ENCODE measurements at places on chromosomes 11 and 22. TPM values are rescaled to one million over a fixed set of nuclear protein-coding genes. Genes with fewer than 3 reads are reported as not detected.

DNA sequence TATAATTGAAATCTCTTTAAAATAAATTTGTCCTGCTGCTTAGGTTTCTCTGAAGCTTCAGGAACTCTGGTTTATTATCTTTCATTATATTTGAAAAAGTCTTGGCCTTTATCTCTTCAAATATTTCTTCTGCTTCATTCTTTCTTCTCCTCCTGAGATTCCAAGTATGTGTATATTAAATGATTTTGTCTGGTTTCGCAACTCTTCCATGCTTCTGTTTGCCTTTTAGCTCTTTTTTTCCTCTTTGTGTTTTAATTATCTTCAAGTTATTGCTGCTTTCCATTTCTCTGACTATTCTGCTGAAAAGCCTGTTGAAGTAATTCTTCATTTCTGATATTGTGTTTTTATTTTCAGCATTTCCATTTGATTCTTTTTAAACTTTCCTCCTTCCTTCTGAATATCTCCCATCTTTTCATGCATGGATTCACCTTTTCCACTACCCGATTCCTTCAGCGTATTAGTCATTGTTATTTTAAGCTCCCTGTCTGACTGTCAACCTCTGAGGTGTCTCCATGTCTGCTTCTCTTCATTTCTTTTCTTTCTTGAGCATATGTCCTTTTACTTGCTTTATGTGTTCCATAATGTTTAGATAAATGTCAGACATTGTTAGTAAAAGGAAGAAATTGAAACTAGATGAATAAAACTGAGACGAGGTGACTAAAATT, 46.6 kb upstream of the CTSC start:
- DNase-seq: no peak

DNA sequence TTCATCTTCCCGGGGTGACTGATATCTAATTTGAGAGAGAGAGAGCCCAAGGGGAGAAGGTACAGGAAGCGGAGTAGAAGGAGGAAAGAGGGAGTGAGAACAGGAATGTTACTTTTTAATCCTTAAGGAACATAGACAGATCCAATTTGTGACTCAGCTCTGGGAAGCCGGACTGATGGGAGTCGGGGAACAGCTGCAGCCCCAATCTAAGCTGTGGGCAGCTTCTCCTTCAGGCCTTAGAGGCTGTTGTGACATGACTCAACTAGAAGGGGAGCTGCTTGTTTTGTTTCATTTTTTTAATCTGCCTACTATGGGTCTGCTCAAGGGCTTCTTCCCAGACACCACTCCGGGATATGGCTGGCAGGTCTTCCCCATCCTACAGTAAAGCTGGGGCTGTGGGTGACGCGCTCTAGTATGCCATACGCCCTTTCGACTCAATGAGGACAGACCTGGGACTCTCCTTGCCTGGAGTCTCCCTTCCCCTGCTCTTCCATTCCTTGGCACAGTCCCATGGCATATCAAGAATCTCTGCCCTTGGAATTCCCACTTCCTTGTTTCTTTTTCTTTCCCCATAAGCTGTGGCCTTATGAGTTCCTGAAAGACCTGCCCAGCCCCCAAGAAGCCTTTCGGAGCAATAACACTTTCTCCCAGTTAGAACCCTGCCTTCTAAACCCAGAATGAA, 103.3 kb upstream of the AKIP1 start:
- DNase-seq: no peak

DNA sequence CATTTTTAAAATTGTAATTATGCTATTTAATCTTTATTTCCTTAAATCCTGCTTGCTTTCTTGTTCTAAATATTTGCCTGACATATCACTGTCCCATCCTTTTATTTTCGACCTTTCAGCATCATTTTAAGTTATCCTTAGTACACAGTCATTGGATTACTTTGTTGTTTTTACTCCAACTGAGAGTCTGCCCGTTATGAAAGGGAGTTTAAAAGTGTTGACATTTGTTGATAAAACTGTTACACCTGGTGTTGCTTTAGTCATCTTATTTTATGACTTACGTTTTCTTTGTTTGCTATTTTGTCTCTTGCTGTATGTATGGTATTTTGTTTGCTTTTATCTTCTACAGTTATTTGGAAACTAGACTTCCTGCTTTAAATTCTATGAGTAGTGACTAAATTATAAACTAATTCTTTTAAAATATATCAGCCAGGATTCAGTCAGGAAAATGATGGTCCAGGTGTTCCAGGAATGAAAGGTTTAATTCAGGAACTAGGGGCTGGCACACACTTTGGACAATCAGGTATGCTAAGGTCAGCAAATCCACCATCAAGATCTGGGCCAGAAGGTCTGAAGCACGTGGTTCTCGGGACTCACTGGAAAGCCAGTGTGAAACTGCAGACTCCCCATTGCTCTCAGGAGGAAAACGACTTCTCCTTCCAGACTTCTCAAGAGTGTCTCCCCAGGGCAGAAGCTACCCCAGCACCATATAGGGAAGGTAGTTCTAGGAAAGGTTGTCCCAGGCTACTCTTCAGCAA, 86.0 kb downstream of the RASSF10 start:
- DNase-seq: no peak

The LARGE2 gene
- total RNA-seq: 12.4 TPM

The DAGLA gene
- 7.8 TPM for total RNA-seq

The EIF3M gene
- 256 TPM for total RNA-seq

The ATF4 gene
- total RNA-seq: 315 TPM
